ENCODE measurements at places on chromosomes 7 and 10.

DNA sequence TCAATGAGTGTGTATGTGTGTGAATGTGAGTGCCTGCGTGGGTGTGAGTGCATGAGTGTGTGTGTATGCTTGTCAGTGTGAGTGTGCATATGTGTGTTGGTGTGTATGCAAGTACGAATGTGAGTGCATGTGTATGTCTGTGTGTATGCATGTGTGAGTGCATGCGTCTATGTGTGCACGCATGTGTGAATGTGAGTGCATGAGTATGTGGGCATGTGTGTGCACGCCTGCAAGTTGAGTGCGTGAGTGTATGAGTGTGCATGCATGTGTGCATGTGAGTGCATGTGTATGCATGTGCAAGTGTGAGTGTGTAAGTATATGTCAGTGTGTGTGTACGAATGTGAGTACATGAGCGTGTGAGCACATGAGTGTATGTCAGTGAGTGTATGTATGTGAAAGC, 399.6 kb downstream of the PLXNA4 start:
- DNase-seq, result no peak

GRCh38 chr7:98520356-98520951, 96.6 kb upstream of the NPTX2 start:
- no peak for DNase-seq

GRCh38 chr7:45566386-45566785, 7.8 kb upstream of the ADCY1 start:
- DNase-seq, result no peak

DNA sequence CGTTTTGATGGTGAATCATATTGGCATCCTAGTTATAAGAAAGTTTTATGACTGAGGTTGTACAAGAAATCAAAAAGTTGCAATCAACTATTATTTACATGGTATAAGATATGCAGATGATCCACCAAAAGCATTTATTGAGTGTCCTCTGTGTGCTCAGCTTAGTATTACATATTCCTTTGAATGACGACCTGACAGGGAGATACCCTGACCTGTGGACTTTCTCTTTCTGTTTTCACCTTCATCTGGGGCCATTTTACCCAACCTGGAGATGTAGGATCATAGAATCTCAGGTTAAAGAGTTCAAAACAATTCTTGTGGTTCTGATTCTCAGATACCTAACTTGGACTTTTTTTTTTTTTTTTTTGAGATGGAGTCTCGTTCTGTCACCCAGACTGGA, 269.1 kb upstream of the SORCS1 start:
- no peak for DNase-seq
